ENCODE measurements at places on chromosomes 1 and 21.
A peak's percentile ranks its signal among the peaks of the same experiment; 100 is the strongest.

DNA sequence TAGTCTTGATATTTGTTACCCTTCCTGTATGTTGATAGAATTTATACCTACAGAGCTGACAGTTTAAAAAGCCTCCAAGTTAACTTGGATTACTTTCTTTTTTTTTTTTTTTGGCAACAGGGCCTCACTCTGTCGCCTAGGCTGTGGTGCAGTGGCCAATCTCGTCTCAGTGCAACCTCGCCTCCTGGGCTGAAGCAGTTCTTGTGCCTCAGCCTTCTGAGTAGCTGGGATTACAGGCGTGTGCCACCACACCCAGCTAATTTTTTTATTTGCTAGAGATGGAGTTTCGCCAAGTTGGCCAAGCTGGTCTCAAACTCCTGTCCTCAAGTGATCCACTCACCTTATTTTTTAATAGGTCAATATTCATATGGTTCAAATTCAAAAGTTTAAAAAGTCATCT is 32.7 kb downstream of the WDTC1 start:
- no peak for DNase-seq

GRCh38 chr1:246161626-246162025 is 345.5 kb downstream of the SMYD3 start:
- no peak for DNase-seq

DNA sequence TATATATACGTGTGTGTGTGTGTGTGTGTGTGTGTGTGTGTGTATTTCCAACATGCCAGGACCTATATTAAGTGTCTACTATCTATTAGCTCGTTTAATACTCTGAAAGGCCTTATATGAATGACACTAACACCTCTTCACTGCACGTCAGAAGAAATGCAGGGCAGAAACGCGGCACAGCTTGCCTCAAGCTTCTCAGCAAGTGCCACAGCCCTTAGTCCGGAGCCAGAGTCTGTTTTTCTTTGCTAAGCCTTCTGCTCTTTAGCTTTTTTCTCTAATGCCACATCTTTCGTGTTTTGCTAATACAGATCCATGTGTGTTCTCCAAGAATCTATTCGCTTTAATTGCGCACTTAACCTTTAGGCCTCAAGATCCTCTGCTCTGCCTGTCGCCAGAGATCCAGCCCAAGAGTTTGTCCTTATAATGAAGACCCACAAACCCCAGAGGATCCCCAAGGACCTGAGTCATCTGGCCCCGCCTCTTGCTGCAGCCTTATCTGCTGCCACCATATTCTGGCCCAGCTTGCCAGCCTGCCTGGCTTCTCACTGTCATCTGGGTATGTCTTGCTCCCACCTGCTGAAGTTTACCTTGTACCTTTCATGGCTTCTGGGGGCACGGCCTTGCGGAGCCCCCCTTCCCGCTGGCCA is 2.0 kb upstream of the TRIM58 start:
- no peak for DNase-seq

DNA sequence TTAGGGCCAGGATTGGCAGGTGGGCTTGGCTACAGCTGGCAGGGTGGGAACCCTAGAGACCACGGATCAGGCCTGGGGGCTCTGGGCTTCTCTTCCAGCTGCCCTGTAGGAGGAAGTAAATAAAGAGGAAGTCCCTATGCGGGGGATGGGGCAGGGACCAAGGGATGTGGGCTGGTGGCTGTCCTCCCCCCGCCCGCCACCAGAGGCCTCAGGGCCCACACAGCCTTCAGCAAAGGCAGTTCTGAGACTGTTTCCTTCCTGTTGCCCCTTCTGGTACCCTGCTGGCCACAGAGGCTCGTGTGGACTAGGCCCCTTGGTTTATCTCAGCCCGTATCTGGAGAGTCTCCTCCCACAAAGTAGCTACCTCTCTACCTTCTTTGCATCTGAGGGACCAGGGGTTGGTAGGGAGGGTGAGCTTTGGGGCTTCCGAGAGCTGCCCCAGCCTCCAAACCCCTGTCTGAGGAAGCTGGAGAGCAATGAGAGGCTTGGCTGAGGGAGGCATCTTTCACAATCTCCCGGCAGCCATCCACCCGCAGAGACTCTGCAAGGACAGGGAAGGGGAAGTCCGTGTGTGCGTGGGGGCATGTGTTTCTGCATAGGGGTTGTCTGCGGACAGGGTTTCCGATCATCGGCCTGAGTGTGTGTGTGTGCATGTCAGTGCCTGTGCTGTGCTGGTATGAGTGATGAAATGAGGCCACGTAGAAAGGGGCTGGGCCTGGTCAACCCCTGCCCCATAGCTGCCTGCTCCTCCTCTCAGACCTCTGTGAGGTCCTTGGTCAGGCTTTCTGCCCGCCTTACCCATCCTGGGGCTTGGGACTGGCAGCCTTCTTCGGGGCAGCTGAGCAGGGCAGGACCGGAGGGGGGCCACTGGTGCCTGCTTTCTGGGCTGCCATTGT is 12.5 kb downstream of the RPS6KA1 start:
- DNase-seq = peak; percentile 39

- no peak for DNase-seq
Observed at GRCh38 chr1:44946725-44947062, 39.7 kb downstream of the EIF2B3 start.

GRCh38 chr1:241362350-241362749 is 5.3 kb upstream of the RGS7 start:
- no peak for DNase-seq

DNA sequence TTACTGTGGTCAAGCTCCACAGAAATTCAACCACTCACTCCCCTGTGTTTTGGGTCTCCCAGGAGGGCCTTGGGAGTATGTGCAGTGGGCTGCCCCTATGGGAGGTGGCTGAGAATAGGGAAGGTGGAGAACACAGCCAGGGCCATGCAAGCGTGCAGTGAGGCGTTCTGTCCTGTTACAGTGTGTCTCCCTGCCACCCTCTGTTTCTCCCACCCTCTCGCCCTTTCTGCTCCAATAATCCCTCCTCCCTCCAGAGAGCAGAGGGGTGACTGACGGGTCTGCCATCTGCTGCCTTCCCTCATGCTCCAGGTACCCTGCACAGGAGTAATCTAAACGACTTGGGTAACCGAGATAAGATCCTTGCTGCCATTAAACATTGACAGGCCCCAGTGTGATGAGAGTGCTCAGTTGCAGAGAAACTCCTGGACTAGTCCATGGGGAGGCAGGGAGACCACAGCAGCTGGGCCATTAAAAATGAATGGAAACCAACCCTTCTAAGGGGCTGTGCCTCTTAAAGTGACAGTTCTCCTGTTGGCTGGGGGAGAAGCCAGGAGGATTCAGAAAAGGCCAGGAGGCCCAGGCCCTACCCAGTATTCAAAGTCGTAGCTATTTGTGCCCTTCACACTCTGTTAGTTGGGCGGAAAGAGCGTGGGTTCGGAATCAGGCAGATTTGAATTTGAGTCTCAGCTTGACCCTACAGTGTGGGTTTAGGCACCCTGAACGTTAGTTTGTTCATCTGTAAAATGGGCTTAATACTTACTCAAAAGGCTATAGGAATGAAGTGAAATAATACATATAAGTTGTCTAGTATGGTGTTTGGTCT is 22.4 kb upstream of the BTG2 start:
- DNase-seq = peak; percentile 67
